A549 (cell line): ENCODE measurements at places on chromosomes 11 and 22. TPM values are rescaled to one million over a fixed set of nuclear protein-coding genes. Genes with fewer than 3 reads are reported as not detected.

DNA sequence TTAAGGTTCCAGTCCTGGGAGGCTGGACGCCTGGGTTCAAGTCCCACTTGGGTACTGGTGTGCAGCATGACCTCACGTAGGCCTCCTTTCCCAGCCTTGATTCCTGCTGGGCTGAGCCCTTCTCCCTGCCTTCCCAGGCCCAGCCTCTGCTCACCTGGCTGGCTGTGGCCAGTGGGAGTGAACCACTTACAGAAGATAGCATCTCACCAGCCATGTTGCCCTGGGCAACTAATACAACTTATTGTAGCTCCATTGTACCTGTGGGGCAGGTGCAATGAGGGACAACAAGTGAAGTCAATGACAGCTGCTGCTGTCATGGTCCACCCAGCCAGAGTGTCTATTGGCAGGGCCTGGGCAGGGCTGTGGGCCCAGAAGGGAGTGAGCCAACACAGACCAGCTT lies 48.4 kb upstream of the MPEG1 start:
- DNase-seq, result no peak

- no peak for DNase-seq
Measured at GRCh38 chr11:117412653-117413275, 85.1 kb downstream of the CEP164 start.

DNA sequence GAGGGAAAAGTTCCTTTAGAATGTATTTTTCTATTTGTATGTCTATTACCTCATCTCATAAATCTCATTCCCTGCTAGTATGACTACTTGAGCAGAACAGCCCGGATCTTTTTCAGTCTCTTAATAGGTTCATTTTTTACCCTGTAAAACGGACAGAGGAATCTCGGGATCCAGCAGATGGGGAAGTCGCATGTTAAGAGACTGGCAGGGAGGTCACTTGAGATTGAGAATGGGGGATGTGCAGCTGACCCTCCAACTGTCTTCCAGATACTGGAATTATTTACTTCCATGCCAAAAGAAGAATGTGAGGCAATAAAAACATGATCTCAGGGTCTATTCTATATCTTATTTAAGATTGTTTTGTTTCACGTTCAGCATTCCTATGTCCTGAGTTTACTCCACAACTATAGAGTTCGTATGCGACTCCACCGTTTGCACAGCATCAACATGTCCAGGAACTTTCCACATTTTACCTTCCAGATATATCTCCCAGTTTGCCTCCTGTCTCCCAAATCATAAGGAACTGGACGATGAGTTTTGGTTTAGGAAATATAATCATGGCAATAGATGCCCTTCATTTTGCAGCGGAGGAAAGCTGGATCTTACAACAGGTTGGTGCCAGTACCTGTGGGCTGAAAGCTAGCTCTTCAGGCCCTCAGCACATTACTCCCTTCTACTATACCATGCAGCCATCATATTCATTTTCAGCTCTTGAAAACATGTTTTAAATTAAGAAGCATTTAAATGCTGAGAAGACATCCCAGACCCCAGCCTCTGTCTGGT lies 181.5 kb downstream of the MAML2 start:
- DNase-seq, result no peak

DNA sequence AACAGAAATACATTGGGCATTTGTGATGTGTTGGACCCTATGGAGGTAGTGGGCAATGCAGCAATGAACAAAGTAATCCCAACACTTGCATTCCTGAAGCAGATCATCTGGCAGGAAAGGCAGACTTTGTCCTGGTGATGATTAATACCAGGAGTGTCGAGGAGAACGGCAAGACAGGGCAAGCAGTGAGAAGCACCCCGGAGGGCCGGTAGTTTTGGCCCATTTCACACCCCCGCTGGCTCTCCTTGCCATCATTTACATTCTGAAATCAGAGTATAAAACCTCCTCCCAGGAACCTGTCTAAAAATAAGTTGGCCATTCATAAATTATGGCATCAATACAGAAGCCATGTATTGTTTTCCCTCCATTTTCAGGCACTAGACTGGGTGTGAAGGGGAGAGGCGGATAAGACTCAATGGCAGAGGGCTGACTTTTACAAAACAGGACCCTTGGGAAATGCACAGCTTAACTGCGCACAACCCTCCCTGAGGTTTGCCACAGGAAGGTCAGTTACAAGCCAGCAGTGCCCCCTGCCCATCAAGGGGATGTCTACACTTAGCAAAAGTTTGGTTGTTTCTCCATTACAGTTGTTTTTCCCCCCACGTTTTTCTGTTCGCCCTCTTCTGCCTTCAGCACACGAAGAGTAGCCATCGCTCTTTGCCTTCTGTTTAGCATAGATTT lies 55.6 kb downstream of the OPCML start:
- DNase-seq, result no peak

The OR6A2 gene
- polyA plus RNA-seq, result not detected in 3 replicates

DNA sequence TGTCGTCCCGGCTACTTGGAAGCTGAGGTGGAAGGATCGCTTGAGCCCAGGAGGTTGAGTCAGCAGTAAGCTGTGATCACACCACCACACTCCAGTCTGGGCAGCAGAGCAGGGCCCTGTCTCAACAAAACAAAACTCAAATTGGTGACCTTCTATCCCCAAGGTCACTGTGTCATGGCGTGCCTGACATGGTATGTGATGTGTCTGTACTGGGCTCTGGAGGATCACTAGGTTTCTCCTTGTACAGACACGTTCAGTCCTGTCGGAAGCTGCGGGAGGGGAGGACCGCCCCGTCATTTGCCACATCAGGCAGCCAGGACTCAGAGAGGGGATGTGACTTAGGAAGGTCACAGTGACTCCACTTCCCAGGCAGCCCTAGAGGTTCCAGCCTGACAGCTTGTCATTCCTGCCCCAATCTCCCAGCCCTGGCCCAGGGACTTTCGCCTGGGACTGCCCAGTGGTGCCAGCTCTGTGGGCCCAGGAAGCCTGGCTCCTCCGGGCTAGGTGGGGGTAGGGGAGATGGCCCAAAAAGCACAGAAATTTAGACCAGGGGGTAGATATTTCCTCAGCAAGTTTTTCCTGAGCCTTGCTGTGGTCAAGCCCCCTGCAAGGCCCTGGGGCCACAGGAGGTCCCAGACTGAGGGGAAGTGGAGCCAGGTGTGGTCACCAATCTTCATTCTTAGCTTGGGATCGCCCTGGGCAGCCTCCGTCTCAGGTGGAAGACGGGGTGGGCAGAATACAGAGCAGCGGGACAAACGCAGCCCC lies 53.2 kb downstream of the TRIOBP start:
- no peak for DNase-seq

- DNase-seq, result no peak
Measured at GRCh38 chr11:70575396-70576060, 177.2 kb downstream of the CTTN start.

DNA sequence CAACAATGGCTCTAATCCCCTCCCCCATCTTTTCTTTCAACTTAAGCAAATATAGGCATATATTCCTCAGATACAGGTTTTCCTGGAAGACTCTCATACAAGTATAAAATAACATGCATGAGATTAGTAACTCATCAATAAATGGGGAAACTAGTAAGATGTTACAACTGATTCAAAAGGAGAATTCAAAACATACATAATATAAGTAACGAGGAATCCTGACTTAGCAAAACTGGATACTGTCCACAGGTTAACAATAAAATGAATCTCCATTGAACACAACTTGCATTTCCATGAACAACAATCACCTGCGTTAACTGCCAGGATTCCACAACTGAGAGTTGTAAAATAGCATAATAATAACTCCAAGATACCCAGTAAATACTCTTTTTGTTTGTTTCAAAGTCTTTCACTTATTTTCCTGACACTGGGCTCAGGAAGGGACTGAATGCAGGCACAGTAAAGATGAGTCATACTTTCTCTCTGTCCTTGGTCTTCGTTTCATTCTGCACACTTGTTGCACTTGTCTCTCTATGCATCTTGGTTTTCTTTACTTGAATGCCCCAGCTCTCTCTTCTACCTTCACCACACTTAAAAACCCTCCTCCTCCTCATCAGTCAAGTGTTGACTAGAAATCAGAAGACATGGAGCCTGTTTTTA lies 8.1 kb downstream of the APIP start:
- no peak for DNase-seq

GRCh38 chr11:47004595-47005033 lies 68.1 kb downstream of the CSTPP1 start:
- peak; percentile 19 for DNase-seq

The SEC14L6 gene
- polyA plus RNA-seq, result not detected in 3 replicates

GRCh38 chr11:22711071-22711770 lies 44.8 kb downstream of the GAS2 start:
- DNase-seq, result no peak

DNA sequence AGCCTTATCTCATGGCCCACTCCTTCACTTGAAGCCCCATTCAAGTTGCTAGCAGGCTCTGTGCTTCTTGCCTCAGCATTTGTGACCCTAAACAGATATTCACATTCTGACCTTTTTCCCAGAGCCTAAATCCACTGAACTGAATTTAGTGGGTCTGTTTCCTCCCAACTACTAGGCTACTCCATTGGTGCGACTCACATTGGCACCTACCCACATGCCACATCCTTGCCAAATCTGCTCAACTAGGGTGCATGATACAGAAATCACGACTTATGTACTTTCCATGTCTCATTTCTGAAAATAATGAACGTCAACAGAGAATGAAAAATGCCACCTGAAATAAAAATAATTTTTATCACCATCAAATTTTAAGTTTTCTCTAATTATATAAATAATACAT lies 8.4 kb upstream of the MMP12 start:
- DNase-seq, result no peak

DNA sequence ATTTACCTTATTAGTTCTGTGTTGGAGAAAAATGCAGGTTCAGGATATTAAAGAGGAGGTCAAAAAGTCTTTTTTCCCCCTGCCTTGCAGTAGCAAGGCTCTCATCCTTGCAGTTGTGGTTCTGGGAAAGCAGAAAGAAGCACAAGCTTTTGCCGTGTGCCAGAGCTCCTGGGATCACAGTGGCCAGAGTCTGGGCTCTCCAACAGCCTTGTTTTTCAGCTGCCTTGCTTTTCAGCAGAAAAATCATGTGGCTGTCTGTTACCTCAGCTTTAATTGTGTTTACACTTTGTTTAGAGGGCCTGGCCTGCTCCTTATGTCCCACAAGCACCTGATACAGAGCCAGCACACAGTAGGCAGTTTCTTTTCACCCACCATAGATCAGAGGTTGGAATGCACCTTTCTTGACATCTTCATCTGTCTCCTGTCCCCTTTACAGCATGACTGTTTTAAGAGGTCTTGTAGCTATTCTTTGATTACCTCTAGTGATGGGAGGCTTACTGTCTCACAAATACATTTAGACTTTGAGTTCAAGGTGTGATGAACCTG lies 67.5 kb downstream of the TEAD1 start:
- DNase-seq, result no peak

GRCh38 chr11:13358596-13359270 lies 81.1 kb downstream of the BMAL1 start:
- DNase-seq, result no peak

The C11orf42 gene
- polyA plus RNA-seq, result not detected in 3 replicates

The CHRM1 gene
- not detected in 3 replicates for polyA plus RNA-seq

The TNNT3 gene
- polyA plus RNA-seq, result 0.15 TPM in 1 of 3 replicates, not detected in the others

The TMEM134 gene
- polyA plus RNA-seq, result 18.0 to 20.6 TPM (median 18.9 TPM) in 3 replicates

The ZFP91 gene
- polyA plus RNA-seq, result 45.0 to 48.5 TPM (median 47.7 TPM) in 3 replicates

The OR4D6 gene
- polyA plus RNA-seq, result not detected in 3 replicates

The RNF215 gene
- polyA plus RNA-seq, result 18.4 to 23.5 TPM (median 19.5 TPM) in 3 replicates

DNA sequence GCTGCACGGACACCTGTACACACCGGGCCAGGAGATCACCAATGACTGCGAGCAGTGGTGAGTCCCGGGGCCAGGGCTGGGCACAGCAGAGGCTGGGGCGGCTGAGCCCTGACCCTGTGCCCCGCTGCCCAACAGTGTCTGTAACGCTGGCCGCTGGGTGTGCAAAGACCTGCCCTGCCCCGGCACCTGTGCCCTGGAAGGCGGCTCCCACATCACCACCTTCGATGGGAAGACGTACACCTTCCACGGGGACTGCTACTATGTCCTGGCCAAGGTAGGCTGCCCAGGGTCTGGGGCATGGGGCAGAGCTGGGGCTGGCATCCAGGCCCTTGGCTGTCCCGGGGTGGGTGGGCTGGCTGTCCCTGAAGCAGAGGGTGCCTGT lies 7.7 kb downstream of the MUC2 start:
- no peak for DNase-seq

- DNase-seq, result no peak
Measured at GRCh38 chr11:34606326-34607120, 14.4 kb upstream of the EHF start.

- no peak for DNase-seq
Measured at GRCh38 chr11:102603091-102603490, 22.0 kb downstream of the MMP20 start.

The XKR3 gene
- not detected in 3 replicates for polyA plus RNA-seq

GRCh38 chr11:9905501-9905951 lies 241.6 kb downstream of the SWAP70 start:
- peak; percentile 22 for DNase-seq

- DNase-seq, result no peak
Measured at GRCh38 chr22:19805821-19806212, 45.2 kb downstream of the TBX1 start.

DNA sequence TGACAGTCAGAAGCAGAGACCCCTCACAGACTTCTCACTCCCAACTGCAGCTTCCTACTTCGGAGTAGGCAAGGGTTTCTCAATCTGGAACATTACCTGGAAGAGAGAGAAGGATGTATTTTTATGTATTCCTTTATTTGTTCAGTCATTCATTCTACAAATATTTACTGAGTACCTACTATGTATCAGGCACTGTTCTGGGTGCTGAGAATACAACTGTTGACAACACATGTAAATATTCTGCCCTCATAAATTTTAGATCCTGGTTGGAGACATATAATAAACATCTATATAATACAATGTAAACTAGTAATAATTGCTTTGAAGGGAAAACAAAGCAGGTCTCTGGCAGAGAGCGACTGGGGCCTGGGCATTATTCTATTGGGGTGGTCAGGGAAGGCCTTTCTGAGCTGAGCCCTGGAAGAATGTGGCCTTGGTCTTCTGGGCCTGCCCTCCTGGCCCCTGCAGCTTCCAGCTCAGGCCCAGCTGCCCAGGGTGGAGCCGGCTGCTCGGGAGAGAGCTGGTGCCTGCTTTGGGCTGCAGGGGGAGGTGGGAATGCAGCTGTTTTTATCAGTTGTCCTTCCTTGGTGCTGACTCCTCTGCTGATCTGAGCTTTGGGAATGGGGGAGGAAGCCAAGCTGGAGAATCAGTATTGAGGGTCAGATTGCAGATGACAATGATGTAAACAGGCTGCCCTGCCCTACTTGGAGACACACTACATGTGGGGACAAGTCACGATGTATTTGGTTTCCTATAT lies 46.8 kb downstream of the PKNOX2 start:
- DNase-seq, result no peak
